Activated naive CD8-positive, alpha-beta T cell treated with anti-CD3 and anti-CD28 coated beads for 36 hours (primary cell): ENCODE measurements at places on chromosomes 11 and 22. TPM values are rescaled to one million over a fixed set of nuclear protein-coding genes. Genes with fewer than 3 reads are reported as not detected.

DNA sequence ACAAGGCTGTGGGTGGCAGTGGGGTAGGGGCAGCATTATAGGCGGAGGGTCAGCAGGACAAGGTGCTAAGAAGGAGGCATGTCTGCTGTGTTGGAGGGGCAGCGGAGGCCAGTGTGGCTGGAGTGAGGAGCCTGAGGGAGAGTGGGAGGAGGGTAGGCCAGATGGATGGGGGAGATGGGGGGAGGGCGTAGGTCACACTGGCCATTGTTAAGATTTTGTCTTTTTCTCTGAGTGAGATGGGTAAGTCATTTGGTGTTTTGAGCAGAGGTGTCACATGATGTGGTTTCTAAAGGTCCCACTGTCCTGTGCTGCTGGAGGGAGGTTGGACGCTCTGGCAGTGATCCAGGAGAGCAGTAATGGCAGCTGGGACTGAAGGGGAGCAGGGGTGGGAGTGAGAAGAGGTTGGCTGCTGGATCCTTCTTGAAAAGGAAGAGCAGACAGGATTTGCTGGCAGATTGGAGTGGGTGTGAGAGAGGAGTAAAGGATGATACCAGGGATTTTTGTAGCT is 9.8 kb downstream of the PPP6R3 start:
- H3K27me3 ChIP-seq, result no peaks in the 10 kb centered on the region
- H3K27ac ChIP-seq, result peak overlapping the region; percentile 87
- DNase-seq, result no peak
- H3K4me1 ChIP-seq, result peaks cover 77% of the 10 kb centered on the region

Gene PLAAT2
- 0.52 TPM for total RNA-seq

Gene CD3G
- 133 TPM for total RNA-seq

- no peak overlapping the region for H3K27ac ChIP-seq
- no peaks in the 10 kb centered on the region for H3K4me1 ChIP-seq
Observed at GRCh38 chr11:70128435-70128906, 50.4 kb downstream of the ANO1 start.

GRCh38 chr11:57653163-57653562 is 3.5 kb upstream of the YPEL4 start:
- peak overlapping the region; percentile 41 for H3K27ac ChIP-seq
- H3K4me3 ChIP-seq, result no peak overlapping the region
- peaks cover 1% of the 10 kb centered on the region for H3K36me3 ChIP-seq
- peaks cover 7% of the 10 kb centered on the region for H3K27me3 ChIP-seq
- H3K4me1 ChIP-seq, result peaks cover 31% of the 10 kb centered on the region

Gene CDON
- total RNA-seq, result 2.0 TPM

DNA sequence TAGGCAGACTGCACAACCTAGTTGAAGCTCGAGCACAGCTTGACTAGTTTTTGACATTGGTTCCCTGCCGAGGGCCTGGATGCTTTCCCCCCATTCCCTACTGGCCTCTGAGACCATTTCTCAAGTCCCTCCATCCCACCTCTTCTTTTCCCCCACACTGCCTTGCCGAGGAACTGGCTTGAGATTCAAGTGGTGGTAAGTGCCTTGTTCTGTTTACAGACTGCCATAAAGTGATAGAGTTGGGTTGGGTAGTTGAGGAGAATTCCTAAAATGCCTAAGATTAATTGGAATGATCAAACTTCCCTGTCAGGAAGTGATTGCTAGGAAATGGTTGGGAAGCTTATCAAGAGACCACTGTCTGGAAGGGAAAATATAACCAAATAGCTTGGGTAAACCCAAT is 16.2 kb downstream of the MRPL16 start:
- peaks cover 2% of the 10 kb centered on the region for H3K36me3 ChIP-seq
- no peaks in the 10 kb centered on the region for H3K4me1 ChIP-seq
- H3K27ac ChIP-seq, result no peak overlapping the region
- DNase-seq, result no peak

Gene VSIG2
- 0.31 TPM for total RNA-seq

Gene GUCY1A2
- not detected for total RNA-seq

Gene DPAGT1
- total RNA-seq, result 63.6 TPM

- H3K27me3 ChIP-seq, result peaks cover 3% of the 10 kb centered on the region
- DNase-seq, result no peak
- H3K27ac ChIP-seq, result no peak overlapping the region
- no peaks in the 10 kb centered on the region for H3K4me1 ChIP-seq
- H3K4me3 ChIP-seq, result no peak overlapping the region
- no peaks in the 10 kb centered on the region for H3K36me3 ChIP-seq
Observed at GRCh38 chr11:133015457-133015856, 516.8 kb downstream of the OPCML start.

- H3K4me3 ChIP-seq, result no peak overlapping the region
- no peaks in the 10 kb centered on the region for H3K4me1 ChIP-seq
- H3K27ac ChIP-seq, result no peak overlapping the region
Observed at GRCh38 chr22:49268924-49269323, 558.7 kb downstream of the BRD1 start.

DNA sequence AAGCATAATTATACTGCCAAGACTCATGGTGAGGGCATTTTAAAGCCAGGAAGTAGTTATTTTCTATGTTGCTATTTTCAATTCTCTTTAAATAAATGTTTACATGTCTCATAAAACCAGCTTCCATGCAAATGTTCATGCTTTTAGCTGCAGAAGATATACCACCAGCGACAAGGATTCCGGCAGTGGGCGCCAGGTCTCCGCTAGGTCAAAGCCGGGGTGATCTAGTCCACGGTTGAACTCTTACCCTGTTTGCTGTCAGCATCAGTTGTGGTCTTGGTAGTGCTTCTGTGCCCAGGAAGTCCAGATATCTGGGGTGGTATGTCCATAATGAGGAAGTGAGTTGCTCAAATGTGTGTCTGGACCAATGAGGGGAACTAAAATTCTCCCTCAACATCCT is 265.7 kb downstream of the BRD1 start:
- no peaks in the 10 kb centered on the region for H3K27me3 ChIP-seq
- H3K4me3 ChIP-seq, result no peak overlapping the region
- DNase-seq, result no peak

DNA sequence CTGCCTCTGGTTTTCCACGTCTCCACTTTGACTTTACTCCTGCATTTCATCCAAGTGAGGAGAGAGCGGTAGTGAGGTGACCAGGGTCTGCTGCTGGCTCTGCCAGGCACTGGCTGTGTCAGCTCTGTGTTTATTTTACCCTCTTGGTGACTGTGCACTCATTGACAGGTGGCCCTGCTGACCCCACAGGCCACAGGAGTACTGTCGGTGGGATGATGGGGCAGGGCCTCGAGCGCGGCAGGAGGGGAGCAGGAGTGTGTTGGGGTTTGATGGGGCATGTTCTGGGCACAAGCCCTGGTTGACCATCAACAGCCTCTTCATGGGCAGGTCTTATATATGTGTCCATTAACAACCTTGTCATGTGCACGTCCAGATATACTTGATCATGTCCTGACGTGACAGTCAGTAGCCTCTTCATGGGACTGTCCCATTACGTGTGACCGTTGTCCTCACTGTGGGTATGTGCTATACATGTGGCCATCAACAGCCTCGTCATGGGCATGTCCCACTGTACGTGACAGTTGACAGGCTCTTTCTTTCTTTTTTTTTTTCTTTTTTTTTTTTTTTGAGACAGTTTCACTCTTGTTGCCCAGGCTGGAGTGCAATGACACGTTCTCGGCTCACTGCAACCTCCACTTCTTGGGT is 31.4 kb upstream of the ACR start:
- H3K27ac ChIP-seq, result no peak overlapping the region
- peaks cover 16% of the 10 kb centered on the region for H3K4me1 ChIP-seq
- H3K36me3 ChIP-seq, result no peaks in the 10 kb centered on the region
- DNase-seq, result no peak

- H3K27me3 ChIP-seq, result peaks cover 41% of the 10 kb centered on the region
- H3K4me1 ChIP-seq, result peaks cover 2% of the 10 kb centered on the region
- no peak overlapping the region for H3K4me3 ChIP-seq
- no peaks in the 10 kb centered on the region for H3K36me3 ChIP-seq
- no peak overlapping the region for H3K27ac ChIP-seq
Observed at GRCh38 chr11:17543574-17544180, 539 bp downstream of the USH1C start.

Gene TMEM135
- total RNA-seq, result 22.8 TPM

DNA sequence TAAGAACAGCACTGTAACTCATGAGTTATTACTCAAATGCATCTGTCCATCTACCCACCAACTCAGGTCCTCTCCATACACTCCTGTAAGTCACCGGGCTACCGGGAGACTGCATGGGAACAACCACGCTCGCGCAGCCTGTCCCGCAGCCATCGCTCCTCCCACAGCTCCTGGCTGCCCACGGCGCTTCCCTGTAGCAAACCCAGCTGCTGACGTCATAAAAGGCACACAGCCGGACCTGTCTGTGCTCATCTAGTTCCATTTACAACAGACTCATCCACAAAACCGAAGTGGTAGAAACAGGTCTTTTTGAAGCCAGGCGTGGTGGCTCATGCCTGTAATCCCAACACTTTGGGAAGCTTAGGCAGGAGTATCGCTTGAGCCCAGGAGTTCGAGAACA is 23.4 kb upstream of the PACSIN2 start:
- peaks cover 5% of the 10 kb centered on the region for H3K4me1 ChIP-seq
- no peak for DNase-seq
- H3K36me3 ChIP-seq, result no peaks in the 10 kb centered on the region
- no peak overlapping the region for H3K27ac ChIP-seq

DNA sequence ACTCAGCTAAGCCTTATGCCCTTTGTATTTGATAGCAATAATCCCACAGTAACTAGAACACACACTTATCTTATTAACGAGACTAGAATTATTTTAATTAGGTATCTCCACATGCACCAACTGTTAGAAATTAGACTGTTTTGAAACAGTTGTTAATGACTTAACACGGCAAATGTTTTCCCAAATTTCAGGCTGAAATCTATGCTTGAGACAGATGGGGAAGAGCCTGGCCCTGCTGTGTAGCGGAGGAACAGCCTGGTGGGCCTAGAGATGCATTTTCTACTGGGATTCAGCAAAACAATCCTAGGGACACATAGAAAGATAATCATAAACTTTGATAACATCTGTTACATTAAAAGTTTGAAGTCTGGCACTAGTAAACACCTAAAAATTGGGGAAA is 273.4 kb downstream of the TTC28 start:
- H3K27me3 ChIP-seq, result no peaks in the 10 kb centered on the region
- H3K27ac ChIP-seq, result no peak overlapping the region
- peaks cover 6% of the 10 kb centered on the region for H3K4me1 ChIP-seq
- H3K4me3 ChIP-seq, result no peak overlapping the region
